Kasumi-1 (cell line): ENCODE measurements at places on chromosomes 16 and 17.

- no peak for DNase-seq
Observed at GRCh38 chr17:6701719-6702118, 11.4 kb downstream of the SLC13A5 start.

GRCh38 chr16:81445966-81446906 is 1.6 kb downstream of the CMIP start:
- DNase-seq, result peak; percentile 54

- no peak for DNase-seq
Observed at GRCh38 chr16:87945351-87946042, 5.7 kb upstream of the BANP start.

DNA sequence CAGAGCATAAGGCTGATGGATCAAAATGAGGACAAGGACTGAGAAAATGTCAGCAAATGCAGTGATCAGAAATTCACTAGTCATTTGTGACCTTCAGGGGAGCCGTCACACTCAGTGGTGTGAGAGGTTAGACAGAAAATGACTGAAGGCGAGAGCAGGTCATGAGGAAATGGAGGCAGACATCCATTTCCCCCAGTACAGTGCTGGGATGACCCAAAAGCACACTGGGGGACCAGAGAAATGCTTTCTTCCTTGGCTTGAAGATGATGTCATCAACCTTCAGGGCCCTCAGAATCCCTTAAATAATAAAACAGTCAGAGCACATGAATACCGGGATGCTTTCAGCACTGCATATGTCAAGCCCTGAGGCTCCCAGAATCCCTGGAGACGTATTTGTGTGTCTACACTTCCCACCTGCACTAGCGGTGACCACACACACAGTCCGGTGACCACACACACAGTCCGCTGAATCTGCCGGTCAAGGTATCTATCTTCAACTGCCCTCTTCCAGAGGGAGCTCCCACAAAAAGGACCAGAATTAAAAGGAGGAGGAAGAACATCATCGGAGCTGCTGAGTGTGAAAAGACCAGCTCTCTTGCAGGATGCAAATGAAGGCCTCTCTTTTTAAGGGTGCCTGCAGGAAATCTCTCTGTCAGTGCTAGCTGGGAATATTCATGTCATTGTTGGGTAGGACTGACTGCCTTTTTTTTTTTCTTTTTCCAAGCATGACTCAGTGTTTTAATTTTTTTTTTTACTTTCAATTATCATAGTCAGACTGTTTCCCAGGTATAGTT is 8.2 kb downstream of the UBE2O start:
- DNase-seq, result no peak

DNA sequence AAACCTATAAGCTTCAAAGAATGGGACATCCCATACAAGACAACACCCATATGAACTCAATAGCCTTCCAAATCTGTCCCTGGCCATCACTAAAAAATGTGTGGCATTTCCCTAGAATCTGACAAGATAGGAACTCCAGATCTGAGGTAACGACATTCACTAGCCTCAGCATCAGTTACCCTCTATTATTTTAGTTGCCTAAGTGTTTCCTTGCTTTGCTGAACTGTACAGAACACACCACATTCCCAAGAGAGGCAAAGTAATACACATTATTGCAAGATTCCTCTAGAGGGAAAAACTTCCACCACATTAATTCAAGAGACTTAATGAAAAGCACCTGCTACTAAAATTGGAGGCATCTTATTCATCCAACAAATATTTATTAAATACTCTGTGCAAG is 5.0 kb downstream of the LSM12 start:
- no peak for DNase-seq

GRCh38 chr17:15955793-15956541 is 11.0 kb downstream of the ADORA2B start:
- no peak for DNase-seq

GRCh38 chr16:5461574-5461973 is 364.0 kb upstream of the EEF2KMT start:
- DNase-seq, result no peak

GRCh38 chr16:79261481-79261940 is 339.0 kb downstream of the MAF start:
- peak; percentile 15 for DNase-seq

- no peak for DNase-seq
Observed at GRCh38 chr17:5686074-5686635, 101.8 kb upstream of the NLRP1 start.

- DNase-seq, result no peak
Observed at GRCh38 chr17:49341356-49341755, 20.7 kb downstream of the ZNF652 start.

DNA sequence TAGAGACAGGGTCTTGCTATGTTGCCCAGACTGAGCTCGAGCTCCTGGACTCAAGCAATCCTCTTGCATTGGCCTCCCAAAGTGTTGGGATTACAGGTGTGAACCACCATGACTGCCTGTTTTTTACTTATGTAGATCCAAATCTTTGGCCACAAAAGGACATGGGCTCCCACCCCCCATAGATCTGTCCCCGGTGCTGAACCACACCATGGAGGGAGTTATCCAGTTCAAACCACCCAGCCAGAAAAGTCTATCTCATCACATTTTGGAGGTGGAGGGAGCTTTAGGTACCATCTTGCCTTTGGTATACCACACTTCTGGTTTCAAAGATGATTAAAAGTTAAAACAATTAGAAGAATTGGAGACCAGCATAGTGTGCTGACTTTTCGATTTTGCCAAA is 26.2 kb downstream of the SHISA9 start:
- DNase-seq, result no peak

- no peak for DNase-seq
Observed at GRCh38 chr17:32197987-32198386, 55.7 kb downstream of the RHOT1 start.

GRCh38 chr16:72812672-72813071 is 235.3 kb downstream of the ZFHX3 start:
- DNase-seq, result no peak

DNA sequence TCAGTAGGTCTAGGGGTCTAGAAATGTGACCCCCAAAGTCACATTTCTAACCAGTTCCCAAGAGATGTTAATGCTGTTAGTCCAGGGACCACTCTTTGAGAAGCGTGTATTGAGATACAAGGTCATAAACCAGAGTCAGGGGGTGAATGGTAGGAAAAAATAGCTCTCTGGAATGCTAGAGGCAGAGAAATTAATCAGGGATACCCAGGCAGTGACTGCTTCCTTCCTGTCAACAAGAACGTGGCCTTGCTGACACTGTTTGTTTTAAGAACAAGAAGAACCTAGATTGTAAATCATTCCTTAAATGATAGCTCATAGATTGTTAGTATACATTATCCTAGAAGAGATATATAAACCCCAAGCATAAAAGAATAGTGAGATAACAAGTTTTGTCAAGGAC is 43.8 kb downstream of the PITPNM3 start:
- no peak for DNase-seq

- DNase-seq, result peak; percentile 99
Observed at GRCh38 chr16:89031715-89032659, 55.0 kb upstream of the CBFA2T3 start.

DNA sequence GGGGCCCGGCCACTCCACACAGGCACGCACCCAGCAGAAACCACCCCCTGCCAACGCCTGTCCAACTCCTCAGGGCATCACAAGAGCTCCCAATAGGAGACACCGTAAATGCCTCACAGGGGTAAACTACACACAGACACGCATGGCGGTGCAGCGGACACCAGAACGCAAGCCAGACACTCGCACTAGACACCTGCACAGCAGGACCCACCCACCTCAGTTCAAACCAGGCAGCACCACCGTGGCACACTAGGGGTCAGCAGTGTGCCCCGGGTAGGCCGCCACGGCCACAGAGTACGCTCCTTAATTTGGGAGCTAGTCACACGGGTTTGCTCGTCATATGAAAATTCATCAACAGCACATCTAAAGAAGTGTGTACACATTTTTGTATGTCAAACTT is 3.4 kb downstream of the SLC38A10 start:
- DNase-seq, result peak; percentile 80

DNA sequence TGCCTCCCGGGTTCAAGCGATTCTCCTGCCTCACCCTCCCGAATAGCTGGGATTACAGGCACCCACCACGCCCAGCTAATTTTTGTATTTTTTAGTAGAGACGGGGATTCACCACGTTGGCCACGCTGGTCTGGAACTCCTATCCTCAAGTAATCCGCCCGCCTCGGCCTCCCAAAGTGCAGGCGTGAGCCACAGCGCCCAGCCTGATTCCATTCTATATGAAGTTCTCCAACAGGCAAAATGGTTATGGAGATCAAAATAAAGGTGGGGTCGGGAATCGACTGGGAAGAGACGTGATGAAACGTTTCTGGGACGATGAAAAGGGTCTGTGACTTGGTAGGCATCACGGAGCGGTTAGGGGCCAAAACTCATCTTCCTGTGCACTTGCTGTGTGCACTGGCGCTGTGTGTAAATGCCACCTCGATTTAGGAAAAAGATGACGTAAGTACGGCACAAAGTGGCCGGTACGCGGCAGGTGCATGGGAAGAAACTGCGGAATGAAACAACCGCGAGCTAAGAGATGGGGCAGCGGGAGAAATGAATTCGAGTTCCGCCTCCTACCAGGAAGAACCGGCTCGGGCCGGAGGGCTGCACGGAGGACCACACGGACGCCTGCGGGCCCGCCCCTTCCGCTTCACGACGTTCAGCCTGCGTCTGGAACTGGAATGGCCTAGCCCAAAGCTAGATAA is 1.6 kb downstream of the TP53 start:
- peak; percentile 72 for DNase-seq

DNA sequence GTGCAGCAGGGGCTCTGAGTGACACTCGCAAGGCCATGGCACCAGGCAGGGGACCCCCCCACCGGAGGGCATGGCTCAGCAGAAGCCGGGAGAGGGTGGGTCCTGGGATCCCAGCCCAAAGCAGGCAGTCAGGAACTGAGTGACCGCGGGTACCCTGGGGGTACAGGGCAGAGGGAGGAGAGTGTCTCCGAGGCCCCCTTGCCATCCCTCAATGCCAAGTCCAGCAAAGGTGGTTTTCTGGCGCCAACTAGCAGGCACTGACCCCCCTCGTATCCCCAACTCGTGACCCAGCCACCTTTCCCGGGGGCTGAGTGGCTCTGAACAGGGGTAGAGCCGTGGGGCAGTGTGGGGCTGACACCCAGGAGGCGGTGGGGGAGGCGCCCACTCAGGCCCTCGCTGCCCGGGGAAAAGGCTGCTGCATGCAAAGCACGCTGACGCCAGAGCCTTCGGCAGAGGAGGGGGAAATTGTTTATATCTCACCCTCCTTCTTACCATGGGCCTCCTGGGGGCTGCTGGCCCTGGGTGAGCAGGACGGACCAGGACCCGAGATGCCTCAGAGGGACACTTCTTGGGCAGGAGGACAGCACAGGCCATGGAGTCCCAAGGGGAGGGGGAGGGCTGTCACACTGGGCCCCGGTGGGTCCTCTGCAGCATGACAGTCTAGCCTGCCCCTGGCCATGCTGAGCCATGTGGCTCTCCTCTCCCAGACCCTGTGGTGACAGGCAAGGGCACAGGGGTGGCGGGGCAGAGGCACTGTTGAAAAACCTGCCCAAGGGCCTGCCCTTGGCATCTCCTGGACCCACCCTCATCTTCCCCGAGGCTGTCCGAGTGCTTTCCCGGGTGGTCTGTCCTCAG is 14.6 kb upstream of the ENPP7 start:
- no peak for DNase-seq

DNA sequence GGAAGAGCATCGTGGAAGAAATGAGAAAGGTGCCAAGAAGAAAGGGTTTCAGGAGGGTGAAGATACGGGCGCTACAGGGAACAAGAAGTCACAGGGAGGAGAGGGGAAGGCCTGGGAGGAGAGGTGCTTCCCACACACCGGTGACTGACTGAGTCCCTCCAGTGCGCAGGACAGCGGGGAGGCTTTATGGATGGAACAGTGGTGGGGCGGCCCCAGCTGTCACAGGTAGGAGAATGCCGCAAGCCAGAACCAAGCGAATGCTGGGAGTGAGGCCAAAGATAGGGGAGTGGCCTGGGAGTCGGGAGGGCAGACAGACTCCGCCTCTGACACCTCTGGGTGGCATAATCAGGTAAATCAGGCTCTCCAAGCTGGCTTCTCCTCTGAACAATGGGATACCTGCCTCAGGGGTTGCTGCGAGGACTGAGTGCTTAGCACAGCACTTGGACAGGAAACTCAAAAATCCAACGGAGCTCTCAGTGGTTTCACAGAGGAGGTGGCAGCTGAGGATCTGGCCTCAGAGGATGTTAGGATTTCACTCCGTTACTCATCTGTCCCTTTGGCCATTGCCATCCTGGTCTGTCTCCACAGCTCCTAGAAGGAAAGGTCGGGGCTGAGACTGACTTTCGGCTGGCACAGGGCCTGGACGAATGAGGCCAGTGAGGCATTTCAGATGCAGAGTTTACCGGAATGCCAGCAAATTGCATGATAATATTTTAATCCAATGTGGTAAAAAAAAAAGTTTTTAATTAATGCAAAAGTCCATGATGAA is 717 bp upstream of the CNP start:
- peak; percentile 12 for DNase-seq

GRCh38 chr17:37109731-37110710 is 161.3 kb downstream of the AATF start:
- no peak for DNase-seq

- DNase-seq, result no peak
Observed at GRCh38 chr17:12983991-12984884, 33.6 kb downstream of the ELAC2 start.

DNA sequence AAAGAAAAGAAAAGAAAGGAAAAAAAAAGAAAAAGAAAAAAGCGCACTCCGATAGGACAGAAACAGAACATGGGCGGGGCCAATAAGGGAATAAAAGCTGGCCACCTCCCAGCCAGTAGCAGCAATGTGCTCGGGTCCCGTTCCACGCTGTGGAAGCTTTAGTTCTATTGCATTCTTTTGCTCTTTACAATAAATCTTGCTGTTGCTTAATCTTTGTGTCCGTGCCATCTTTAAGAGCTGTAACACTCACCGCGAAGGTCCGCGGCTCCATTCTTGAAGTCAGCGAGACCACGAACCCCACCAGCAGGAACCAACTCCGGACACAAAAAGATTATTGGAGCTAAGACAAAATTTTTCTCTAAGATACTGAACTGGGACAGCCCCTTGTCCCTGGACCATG is 3.1 kb upstream of the ARL5C start:
- no peak for DNase-seq

GRCh38 chr17:8619294-8619693 is 11.2 kb downstream of the MYH10 start:
- no peak for DNase-seq

GRCh38 chr16:67781565-67781921 is 24.8 kb downstream of the RANBP10 start:
- peak; percentile 55 for DNase-seq

DNA sequence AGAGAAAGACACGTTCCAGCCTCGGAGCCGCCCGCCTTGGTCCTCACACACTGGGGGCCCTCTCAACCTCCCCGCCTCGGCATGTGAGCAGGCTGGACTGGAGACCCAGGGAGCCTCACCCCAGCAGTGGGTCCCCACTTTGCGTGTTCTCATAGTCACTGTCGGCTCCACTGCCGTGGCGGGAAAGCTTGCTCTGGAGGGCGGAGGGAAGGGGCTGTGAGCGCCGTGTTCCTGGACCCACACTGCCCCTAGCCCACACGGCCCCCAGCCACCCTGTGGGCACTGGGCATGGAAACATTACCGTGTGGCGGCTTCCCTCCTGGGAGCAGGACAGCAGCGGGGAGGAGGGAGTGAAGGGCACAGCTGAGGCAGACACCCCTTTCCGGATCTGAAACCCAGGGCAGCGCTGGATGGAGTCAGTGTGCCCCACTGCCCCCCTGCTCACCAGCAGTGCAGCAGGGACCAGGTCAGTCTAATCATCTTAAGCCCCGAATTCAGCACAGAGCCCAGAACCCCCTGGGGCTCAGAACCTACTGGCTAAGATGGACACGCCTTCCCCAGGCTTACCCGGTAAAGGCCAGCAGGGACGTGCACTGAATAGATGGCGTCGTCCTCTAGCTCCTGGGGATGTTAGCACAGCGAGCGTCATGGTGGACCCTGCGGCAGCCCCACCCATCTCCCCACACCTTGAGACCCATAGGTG is 7.2 kb downstream of the TP53I13 start:
- no peak for DNase-seq

GRCh38 chr16:27759967-27760788 is 210.2 kb downstream of the KATNIP start:
- peak; percentile 51 for DNase-seq
